ENCODE measurements at places on chromosomes 1 and 21.

DNA sequence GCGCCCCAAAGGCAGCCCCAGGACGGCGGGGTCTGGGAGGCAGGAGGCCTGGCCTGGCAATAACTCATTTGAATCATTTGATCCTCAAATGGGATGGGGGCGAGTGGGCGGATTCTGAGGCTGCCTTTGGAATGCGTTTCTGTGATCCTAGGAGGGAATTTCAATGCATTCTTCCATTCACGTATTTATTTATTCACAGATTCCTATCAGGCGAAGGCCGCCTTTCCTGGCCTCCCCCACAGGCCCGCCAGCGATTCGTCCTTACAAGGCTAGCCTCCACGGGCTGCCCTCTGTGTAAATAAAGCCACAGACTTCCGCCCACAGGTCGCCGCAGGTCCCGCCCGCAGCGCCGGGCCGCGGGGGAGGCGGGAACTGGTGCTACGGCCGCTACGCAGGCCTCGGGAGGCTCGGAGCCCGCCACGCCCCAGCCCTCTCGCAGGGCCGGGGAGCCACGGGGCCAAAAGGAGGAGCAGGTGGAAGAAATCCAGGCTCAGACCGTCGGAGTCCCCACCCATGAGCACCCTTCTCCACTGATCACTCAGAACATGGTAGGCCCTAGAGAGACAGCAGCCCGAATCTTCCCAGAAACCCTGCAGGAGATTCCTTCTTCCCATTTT lies 31.3 kb upstream of the JUN start:
- peak; percentile 93 for DNase-seq

DNA sequence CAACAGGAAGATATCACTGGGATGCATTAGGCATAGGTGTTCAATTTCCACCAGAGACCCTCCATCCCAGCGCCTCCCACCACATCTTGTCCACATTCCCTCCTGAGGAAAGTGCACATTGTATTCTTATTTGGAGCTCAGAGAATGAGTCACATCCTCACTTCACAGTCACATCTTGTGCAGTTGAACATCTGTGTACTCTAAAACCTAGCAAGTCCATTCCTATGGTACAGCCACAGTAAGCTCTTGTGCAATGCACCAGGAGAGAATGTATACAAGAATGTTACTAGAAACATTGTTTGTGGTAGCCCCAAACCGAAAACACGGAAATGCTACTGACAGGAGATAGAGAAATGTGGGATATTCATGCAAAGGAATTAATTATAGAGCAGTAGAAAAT lies 1.6 kb upstream of the KDF1 start:
- peak; percentile 99 for DNase-seq

DNA sequence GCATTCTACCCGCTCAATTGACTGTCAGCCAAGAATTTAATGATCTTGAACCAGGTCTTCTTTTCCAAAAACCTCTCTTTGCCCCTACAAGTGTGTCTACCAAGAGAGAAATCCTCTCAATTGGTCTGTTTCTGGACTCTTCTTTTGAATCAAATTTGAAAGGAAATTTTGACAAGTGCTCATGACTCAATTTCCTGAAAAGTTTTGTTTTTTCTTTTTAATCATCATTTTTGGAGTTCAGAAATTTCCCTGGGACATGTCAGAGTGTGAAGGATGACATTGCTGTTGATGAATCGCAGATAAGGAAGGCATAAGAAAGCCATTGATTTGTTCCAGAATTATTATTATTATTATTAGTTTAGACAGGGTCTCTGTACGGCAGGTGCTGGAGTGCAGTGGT lies 88.2 kb upstream of the AKT3 start:
- DNase-seq = no peak

DNA sequence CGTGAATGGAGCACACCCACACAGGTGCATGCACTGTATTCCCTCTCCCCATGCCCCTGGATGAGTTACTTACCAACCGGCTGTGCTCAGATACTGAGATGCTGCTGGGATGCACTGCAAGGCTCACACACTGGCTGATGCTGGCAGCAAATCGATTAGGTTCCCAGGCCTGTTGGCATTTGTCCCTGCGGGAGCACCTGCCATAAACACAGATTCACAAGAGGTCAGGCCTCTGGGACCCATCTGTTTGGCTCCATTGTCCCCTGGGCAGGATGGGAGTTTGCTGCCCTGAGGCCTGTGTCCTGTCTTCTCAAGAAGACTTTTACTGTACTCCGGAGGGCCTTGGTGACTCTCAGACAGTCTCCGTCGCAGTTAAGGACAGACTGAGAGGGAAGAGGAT lies 145.4 kb downstream of the PLXNA2 start:
- DNase-seq = no peak

- no peak for DNase-seq
Observed at GRCh38 chr1:208409176-208409575, 165.0 kb upstream of the PLXNA2 start.

- DNase-seq = no peak
Observed at GRCh38 chr1:235675152-235675890, 25.7 kb upstream of the GNG4 start.

DNA sequence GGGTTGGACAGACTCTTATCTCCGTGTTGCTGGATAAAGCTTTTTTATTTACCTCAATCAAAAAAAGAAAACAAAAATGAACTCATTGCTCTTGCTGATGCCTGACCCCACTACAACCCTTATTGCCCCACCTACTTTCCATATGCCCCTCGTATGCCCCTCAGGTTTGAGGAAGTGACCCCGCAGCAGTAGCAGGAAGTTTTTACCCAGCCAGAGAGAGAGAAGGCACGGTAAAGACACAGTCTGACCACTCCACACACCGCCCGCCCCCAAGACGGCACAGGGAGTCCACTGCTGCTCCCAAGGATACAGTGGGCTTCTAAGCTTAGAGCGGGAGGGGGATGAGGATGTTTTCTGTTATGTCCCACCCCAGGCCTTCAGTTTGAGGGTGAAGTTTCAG lies 9.8 kb downstream of the PLEKHO1 start:
- no peak for DNase-seq
